NCI-H1436 treated with DMSO at 0.1 percent for 48 hours (cell line): ENCODE measurements at places on chromosomes 4 and X.

- DNase-seq: no peak
These were observed 2.6 kb downstream of the POLA1 start for GRCh38 chrX:24696294-24696693.

- no peak for DNase-seq
These were observed 1.9 kb downstream of the BCORL1 start for GRCh38 chrX:129984111-129984958.

GRCh38 chrX:20046223-20046622 lies 55.4 kb upstream of the BCLAF3 start:
- DNase-seq: no peak

DNA sequence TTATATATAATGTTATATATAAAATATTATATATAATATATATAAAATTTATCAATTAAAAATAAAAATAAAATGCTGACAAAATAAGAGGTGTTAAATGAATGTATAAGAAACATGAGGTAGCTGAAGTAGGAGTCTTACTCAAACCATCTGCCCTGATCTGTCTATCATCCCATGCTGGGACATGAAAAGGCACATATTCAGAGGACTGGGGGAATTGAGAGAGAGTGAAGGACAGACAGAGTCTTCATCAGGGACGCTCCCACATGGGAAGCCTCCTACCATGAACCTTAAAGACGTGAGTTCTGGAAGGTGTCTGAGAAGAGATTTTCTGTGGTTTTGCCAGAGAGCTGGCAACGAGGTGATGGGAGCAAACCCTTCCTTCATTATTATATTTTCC lies 4.1 kb upstream of the ARSF start:
- no peak for DNase-seq
